Iris pigment epithelial cell (primary cell): ENCODE measurements at places on chromosomes 4 and X.

- no peak for DNase-seq
Observed at GRCh38 chr4:51895158-51895557, 52.2 kb downstream of the DCUN1D4 start.

DNA sequence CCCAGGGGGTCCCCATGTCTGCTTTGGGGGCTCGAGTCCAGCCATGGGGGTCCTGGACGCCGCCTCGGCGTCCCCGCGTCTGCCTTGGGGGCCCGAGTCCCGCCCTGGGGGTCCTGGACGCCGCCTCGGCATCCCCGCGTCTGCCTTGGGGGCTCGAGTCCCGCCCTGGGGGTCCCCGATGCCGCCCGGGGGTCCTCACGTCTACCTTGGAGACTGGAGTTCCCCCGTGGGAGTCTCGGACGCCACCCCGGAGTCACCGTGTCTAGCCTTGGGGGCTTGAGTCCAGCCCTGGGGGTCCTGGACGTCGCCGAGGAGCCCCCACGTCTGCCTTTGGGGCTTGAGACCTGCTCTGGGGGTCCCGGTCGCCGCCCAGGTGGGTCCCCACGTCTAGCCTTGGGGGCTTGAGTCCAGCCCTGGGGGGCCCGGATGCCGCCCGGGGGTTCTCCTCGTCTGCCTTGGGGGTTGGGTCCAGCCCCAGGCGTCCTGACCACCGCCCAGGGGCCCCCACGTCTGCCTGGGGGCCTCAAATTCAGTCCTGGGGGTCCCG is 1.1 kb upstream of the GTPBP6 start:
- no peak for DNase-seq

- no peak for DNase-seq
Observed at GRCh38 chr4:55411621-55412020, 15.9 kb downstream of the TMEM165 start.

- DNase-seq: no peak
Observed at GRCh38 chr4:32000846-32001488, 1280.8 kb downstream of the PCDH7 start.

GRCh38 chr4:153008578-153009199 is 72.6 kb downstream of the FHDC1 start:
- no peak for DNase-seq

- DNase-seq: no peak
Observed at GRCh38 chr4:28279249-28279648, 1418.6 kb downstream of the STIM2 start.

DNA sequence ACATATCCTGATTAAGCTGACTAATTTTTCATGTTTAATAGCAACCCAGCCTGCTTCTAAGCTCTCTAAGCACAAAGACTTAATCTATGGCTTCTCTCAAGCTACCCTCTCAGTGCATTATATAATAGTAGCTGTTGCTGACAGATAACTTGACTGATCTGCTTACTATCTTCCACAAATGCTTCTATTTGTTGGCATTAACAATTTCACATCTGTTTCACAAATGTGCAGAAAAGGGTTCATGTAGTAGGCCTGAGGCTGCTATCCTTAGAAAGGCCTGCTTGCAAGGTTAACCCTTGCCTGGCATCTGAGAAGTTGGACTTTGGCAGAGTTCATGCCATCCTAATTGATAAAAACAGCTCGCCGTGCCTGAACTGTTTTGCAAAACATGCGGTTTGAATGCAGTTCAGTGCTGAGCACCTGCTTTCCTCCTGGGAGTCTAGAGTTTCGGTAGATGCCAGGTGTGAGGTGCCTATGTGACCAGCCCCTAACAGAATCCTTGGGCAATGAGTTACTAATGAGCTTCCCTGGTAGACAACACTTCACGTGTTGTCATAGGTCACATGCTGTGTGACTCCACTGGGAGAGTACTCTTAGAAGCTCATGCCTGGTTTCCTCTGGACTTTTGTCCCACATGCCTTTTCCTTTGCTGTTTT is 68.4 kb downstream of the NSG1 start:
- DNase-seq: no peak

DNA sequence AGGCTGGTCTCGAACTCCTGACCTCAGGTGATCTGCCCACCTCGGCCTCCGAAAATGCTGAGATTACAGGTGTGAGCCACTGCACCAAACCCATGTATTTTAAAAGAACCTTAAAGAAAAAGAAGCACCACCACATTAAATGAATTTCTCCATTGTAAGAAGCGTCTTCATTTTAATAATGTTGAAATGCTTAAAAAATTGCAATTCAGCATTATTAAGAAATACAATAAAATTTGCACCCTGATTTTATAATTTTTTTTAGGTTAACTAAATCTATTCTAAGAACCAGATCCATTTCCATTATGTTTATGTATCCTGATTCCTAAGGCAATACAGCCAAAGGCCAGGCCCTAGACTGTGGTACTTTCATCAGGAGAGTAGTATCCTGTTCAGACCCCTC is 167.2 kb downstream of the BTC start:
- no peak for DNase-seq

- DNase-seq: peak; percentile 53
Observed at GRCh38 chr4:155478336-155478835, 101.6 kb upstream of the MAP9 start.

DNA sequence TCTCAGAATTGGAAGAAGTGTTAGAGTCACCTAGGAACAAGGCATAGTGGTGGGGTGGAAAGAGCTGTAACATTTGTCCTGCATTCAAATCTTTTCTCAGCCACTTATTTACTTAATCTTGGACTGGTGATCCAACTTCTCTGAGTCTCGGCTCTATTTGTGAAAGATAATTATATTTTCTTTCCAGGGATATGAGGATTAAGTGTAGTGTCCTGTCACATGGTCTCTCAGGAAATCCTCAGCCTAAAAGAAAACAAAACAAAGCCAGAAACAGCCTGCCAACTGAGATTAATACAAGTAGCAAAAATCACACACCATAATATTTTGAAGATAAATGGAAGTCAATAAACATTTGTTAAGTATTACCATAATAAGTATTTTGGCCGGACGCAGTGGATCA is 33.3 kb upstream of the ETNPPL start:
- DNase-seq: peak; percentile 9

DNA sequence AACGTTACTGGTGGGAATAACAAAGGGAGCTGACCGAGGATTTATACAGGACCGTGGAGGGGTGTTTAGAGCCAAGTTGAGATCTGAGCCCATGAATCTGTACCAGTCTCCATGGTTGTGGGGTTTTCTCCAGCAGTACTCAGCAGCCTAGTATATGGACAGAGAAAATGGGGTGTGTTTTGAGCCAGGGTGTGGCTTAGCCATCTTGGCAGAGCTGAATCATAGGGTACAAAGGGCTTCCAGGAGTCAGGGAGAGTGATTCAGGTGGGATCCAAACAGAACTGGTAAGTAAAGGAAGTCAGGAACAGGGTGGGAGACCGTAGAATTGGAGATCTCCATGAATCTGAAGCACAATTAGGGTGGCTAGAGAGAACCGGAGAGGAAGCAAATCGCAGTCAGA is 7.4 kb upstream of the HPRT1 start:
- no peak for DNase-seq

DNA sequence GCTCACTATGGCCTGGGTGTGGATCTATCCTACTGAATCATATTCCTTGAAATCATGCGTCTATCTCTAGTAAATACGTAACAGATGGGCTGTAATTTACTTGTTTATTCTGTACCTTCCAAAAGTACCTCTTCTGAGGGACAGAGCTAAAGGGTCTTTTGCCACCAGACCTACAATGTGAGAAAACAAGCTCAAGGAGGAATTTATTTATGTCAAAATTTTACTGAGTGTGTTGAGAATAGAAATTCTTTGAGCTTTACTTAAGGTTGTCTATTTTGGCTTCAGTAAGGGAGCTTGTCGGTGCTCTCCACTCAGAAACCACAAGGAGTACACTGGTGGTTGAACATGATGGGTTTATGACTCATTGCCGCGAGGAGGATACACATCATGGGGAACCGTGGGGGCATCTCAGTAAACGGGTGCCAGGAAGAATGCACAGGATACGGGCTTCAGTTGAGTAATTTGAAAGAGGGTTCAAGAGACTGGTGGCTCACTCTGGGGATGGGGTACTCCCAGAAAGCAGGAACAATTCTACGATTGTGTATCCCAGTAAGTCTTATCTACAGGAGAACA is 3.0 kb downstream of the ANK2 start:
- DNase-seq: peak; percentile 52

GRCh38 chrX:10726647-10727046 is 106.3 kb upstream of the MID1 start:
- DNase-seq: peak; percentile 78

- no peak for DNase-seq
Observed at GRCh38 chr4:180852738-180853137, 1390.5 kb upstream of the TENM3 start.

DNA sequence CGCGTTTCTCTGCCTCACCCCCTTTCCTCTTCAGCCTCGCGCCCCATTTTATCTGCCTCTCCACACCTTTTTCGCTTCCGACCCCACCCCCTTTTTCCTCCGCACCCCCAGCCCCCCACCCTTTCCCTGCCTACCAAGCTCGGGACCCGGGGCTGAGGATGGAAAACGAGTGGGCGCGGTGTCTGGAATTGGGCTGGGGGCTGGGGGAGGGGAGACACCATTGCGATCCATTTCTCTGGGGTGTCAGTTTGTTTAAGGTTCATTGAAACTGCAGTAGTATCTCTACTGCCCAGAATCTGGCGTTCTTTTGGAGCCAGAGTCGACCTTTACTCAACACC is 707 bp downstream of the SLC9A6 start:
- no peak for DNase-seq

DNA sequence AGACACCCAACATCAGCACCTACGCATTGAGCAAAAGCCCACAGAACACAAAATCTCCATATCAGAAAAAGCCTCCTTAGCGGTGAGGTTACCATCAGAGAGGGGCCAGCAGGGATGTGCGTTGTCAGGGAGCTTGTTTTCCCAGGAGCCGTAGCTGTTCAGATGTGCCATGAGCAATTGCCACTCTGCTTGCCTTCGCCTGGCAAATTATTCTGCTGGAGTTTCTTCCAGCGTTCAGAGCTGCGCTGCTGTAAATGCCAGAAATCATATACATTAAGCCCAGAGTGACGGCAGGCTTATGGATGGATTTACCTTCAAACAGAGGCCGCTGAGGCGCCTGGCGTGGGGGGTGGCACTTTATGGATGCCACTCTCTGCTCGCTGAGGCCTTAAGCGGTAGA is 632.3 kb downstream of the BCOR start:
- no peak for DNase-seq

DNA sequence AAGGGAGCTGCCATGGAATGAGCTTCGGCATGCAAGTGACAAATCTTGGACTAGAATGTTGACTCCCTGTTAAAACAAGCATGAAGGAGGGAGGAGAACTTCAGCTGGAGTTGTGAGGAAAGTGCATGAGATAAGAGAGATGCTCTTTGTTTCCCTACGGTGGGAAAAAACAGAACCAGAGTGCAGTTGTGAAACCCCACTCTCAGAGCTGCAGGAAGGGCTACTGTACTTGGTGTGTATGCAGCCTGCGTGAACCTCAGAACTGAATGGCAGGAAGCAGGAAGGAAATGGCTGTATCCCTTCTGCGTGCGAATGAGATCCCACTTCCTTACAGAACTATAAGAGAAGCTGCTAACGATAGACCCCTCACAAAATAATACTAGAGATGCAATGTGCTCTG is 57.2 kb downstream of the EGF start:
- no peak for DNase-seq

DNA sequence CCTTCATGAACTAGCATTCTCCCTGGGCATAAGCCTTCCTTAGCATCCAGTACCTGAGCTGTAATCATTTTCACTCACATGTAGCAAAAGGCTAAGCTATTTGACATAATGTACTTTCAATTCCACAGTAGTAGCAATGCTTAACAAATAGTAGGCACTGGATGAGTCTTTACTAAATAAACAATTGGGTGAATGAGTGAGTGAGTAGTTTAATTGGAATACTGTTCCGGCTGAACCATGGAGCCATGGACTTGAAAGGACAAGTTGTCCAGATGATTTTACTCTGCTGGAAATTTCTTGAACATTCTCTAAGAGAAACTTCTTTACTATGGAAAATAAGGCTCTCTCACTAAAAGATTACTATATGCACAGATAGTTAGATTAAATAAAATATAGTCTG is 159.3 kb downstream of the FAM47B start:
- peak; percentile 10 for DNase-seq

- no peak for DNase-seq
Observed at GRCh38 chrX:21662761-21663160, 4.6 kb upstream of the KLHL34 start.

DNA sequence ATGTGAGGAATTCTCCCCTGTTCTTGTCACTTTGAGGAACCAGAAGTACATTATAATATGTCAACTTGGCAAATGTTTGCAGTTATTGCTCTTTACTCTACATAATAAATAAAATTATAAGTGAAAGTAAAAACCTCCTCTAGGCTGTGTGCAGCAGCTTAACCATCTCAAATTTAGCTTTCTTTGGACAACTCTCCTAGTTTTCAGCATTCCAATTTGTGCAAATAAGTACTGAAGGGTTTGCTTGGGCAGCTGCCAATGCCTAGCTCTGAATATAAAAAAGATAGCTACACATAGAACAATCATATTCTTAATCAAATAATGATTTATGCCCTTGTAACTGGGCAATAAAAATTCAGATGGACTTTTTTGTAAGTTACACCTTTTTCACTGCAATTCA is 82.5 kb downstream of the GASK1B start:
- DNase-seq: peak; percentile 6

DNA sequence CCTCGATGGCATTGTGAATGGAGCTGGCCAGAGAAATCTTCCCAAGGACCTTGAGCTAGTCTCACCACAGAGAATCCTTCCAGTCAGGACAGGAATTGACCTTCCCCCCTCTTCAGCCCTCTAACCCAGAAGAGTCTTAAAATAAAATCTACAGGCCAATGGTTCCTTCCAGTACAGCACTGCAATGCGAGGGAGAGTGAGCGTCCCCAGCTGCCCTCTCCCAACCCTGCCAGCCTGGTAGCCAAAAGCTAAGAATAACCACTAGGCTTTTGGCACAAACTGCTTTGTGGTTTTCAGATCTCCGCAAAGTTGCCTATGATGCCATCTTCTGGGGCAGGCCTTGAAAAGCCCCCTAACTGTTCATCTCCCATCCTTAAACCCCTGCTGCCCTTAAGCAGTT is 175.1 kb downstream of the AR start:
- no peak for DNase-seq

DNA sequence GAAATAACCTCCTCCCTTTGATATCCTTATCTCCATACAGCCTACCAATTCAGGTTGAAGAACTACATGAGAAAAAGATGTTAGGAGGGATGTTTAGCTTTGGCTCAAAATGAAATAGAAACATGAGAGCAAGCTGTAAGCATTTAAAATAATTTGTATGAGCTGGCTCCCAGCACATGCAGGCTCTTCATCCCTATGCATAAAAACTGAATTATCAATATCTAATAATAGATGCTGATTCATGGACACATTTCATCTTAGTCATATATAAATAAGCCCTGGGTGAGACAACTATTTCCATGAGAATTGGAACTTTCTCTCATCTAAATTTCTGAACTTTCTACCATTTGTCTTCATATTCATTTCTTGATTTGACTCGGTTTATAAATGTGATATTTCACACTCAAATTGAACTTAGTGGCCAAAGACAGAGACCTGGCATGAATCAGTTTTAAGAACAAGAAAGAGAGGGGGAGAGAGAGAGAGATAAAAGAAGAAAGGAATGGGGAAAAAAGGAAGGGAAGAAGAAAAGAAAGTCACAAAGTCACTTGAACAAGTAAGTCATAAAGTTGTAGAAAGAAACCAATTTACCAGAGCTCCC is 48.9 kb upstream of the GPR174 start:
- DNase-seq: no peak
